ENCODE measurements at places on chromosomes 12 and 14. TPM values are rescaled to one million over a fixed set of nuclear protein-coding genes. Genes with fewer than 3 reads are reported as not detected.

KIF5A gene
- 0.03 TPM for polyA plus RNA-seq

MIS18BP1 gene
- 18.4 TPM for polyA plus RNA-seq

DLGAP5 gene
- 8.6 TPM for polyA plus RNA-seq

KRT86 gene
- polyA plus RNA-seq = 0.33 TPM

GPRC5D gene
- 0.32 TPM for polyA plus RNA-seq

- no peak for DNase-seq
Measured at GRCh38 chr12:49422114-49422513, 54.9 kb downstream of the SPATS2 start.

DNA sequence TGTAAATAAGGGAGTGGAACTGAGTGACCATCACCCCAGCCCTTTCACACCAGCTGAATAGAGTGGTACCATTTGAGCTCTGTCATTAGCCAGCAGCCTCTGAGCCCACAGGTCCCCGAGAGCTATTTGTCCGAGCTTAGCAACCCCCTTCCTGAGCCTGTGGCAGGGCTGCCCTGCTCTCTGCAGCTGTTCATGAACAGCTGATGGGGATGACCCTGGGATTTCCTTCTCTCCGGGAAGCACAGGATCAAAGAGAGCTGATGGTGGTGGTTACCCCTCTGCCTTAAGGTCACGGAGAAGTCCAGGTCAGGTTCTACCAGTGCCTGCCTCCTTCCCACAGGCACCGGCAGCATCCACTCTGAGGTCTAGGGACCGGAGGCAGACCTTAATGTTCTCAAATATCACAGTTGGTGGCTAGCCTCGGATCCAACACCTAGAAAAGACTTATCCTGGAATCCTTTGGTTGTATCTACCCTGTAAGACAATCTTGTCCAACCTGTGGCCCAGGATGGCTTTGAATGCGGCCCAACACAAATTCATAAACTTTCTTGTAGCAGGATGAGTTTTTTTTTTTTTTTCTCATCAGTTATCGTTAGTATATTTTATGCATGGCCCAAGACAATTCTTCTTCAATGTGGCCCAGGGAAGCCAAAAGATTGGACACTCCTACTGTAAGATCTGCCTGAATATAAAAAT lies 81.1 kb downstream of the ESRRB start:
- no peak for DNase-seq

Data from forelimb muscle (tissue), 1 donor.